ENCODE measurements at places on chromosomes 11 and 22.

DNA sequence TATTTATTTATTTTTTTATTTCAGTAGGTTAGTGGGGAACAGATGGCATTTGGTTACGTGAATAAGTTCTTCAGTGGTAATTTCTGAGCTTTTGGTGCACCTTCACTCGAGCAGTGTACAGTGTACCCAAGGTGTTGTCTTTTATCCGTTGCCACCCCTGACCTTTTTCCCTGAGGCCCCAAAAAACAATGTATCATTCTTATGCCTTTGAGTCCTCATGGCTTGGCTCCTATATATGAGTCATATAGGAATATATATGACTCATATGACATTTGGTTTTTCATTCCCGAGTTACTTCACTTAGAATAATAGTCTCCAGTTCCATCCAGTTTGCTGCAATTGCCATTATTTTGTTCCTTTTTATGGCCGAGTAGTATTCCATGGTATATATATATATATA is 763.9 kb downstream of the NTM start:
- DNase-seq, result no peak

GRCh38 chr22:48842583-48842945 is 985.1 kb downstream of the BRD1 start:
- DNase-seq, result no peak

- DNase-seq, result no peak
Observed at GRCh38 chr22:46402505-46402904, 67.0 kb downstream of the TRMU start.

GRCh38 chr11:128585498-128586238 is 1.7 kb downstream of the ETS1 start:
- DNase-seq, result no peak

- no peak for DNase-seq
Observed at GRCh38 chr11:126407101-126407521, 51.6 kb downstream of the ST3GAL4 start.

DNA sequence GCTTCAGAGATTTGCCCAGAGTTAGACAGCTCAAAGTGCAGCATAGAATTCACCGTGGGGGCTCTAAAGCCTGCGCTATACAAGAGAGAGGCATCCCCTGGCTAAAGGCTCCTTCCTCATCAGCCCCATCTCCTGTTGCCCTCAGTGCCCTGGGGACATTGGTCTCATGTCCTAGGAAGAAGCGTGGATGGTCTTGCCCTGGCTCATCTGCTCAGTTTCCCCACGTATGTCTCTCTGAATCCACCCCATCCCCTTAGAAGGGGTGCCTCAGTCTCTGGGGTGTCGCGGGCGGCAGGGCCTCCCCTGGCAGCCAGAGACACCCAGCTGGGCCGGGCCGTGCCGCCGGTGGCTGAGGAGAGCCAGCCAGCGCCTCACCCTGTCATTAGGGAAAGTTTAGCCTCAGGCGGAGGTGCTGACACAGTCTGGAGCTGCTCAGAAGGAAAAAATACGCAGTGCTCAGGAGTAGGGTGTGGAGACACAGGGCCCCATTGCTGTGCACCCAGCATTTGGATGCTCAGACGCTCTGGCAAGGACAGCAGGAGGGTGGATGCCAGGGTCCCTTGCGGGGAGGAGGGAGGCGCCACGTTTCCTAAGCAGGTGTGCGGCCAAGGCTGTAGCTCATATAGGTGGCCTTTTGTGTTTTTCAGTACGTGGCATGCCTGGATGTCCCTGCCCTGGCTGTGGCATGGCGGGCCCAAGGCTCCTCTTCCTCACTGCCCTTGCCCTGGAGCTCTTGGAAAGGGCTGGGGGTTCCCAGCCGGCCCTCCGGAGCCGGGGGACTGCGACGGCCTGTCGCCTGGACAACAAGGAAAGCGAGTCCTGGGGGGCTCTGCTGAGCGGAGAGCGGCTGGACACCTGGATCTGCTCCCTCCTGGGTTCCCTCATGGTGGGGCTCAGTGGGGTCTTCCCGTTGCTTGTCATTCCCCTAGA is 1.3 kb downstream of the SLC39A13 start:
- peak; percentile 36 for DNase-seq

DNA sequence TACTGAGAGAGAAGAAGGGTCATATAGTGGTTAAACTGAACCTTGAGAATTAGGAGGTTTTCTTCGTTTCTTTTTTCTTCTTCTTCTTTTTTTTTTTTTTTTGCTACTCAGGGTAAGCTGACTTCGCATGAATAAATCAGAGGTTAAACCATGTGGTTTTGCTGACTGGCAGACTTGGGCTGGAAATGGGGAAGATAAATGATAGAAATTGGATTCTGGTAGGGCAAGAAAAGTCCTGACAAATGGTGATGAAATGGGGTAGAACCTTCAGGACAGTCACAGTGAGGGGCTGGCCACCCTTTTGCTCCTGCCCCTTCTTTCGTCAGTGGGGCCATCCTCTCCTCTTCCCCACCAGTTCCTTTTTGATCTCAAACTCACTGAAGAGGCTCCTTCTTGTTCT is 1.6 kb upstream of the SWAP70 start:
- peak; percentile 81 for DNase-seq

GRCh38 chr11:34606326-34607120 is 14.4 kb upstream of the EHF start:
- no peak for DNase-seq

DNA sequence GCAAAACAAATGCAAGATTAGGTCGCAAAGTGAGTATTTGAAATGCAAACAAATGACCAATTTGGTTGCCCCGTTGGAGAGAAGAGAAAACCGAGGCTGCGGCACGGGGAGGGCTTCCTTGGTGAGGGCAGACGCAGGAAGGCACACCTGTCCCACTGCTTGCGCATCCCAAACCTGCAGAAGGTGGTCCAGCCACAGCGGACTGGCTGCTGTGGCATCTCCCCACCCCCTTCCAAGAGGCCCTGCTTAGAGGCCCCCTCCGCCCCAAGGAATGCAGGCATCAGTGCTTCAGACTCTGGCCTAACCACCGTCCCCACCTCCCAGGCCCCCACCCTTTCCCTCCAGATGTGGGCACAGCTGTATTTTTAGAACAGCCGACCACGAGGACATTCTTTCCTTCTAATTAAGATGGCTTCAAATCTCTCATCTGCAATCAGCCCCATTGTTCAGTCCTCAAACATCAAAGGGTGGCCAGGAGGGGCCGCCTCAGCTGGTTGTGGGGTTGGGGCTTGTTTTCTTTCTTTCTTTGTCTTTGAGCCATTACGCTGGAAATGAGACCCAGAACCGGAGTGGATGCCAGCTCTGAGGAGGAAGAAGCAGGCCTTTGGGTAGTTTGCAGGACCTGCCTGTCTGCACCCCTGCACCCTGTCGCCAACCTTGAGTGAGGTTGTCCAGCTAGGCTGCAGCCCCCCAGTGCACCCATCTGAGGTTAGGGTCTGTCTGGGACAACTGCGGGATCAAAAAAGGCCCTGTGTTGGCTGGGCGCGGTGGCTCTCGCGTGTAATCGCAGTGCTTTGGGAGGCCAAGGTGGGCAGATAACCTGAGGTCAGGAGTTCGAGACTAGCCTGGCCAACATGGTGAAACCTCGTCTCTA is 9.4 kb upstream of the DERL3 start:
- DNase-seq, result no peak

GRCh38 chr11:13344818-13345217 is 67.2 kb downstream of the BMAL1 start:
- DNase-seq, result no peak

- no peak for DNase-seq
Observed at GRCh38 chr11:1281326-1281973, 28.0 kb downstream of the TOLLIP start.

DNA sequence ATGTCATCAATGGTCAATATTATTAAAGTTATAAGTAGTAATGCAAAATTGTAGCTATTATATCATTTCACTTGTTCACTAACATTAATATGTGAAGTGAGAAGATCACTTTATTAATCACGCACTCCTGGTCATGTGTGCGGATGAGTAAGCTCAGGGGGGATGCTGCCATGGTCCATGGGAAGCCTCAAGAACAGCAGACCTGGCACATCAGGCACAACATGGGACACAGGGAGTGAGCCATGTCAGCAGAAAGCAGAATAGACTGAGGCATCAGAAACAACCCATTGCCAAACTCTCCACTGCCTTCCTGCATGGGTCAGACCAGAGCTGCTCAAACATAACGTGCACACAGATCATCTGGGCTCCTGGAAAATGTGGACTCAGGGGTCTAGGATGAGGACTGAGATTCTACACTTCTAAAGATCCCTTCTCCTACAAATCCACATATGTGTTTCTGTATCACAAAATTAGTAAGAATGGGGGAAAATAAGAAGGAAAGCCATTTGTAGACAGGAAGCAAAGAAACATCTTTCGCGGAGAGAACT is 63.8 kb upstream of the VPREB1 start:
- peak; percentile 67 for DNase-seq

GRCh38 chr11:36711104-36711825 is 113.2 kb upstream of the RAG2 start:
- DNase-seq, result no peak

- no peak for DNase-seq
Observed at GRCh38 chr11:46270684-46271083, 6.8 kb upstream of the CREB3L1 start.

DNA sequence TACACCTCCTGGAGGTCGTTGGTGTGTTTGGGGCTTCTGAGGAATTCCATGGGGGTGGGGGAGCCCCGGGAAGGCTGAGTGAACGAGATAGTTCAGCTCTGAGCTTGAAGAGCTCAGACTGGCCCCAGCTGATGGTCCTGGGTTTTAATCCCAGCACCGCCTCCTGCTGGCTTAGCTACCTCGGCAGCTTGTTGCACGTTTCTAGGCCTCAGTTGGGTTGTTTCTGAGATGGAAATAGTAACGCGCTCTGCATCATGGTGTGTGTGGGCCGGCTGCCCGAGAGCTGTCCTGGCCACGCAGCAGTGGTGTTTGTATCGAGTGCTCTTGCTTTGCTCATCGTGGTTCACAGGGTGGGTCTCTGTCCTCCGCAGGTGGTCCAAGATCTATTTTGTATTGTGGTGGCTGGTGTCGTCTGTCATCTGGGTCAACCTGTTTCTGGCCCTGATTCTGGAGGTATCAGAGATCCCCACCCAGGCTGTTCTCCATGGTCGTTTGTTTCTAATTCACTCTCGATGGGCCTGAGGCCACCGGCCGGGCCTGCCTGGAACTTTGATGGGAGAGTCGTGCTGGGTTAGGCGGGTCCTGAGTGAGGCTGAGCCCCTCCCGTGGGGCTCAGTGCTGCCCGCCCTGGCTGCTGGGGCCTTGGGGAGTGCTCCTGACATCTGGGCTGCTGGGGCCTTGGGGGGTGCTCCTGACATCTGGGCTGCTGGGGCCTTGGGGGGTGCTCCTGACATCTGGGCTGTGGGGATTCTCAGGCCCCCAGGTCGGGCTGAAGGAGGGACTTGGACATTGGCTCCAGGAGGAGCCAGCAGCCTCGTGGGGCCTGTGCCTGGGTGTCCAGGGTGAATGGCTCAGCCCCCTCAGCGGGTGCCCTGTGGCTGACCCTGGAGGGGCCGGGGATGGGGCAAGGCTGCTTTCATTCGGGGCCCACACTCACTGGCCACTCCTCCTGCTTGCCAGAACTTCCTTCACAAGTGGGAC is 37.7 kb downstream of the TPCN2 start:
- no peak for DNase-seq

- no peak for DNase-seq
Observed at GRCh38 chr22:37137903-37138665, 11.6 kb downstream of the IL2RB start.

DNA sequence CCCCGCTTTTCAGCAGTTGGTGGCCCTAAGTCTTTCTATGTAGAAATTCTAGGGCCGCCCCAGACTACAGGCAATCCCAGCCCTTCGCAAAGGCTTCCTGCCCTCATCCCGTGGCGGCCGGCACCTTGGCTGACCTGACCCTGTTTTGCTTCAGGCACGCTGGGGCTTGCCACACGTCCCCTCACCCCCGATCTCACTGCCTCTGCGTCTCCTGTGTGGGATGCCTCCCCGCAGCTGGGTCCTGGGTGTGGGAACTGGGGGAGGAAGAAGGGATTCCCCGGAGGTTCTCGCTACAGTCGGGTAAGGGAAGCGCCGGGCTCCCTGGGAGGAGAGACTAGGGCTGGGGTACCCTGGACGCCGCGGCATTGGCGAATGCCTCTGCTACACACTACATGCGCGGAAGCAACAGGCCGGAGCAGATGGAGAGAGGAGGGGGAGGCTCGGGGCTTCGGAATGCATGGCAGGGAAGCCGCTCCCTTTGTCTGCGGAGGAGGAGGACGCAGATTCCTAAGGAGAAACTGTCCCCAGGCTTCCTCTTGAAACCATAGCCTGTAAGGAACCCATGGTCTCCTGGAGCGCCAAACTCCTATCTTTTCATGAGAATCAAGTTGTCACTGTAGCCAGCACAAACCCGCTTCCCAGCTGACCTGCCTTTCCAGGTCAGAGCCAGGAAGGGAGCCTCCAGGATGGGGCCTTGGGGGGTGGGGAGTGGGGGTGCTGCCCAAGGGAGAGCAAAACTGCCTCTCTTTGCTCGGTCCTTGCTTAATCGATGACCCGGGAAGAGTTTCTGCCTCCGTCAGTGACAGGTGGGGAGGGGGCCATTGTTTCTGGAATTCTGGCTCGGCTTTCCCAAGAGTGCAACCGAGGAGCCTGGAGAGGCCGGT is 1.4 kb downstream of the DTX4 start:
- DNase-seq, result no peak

DNA sequence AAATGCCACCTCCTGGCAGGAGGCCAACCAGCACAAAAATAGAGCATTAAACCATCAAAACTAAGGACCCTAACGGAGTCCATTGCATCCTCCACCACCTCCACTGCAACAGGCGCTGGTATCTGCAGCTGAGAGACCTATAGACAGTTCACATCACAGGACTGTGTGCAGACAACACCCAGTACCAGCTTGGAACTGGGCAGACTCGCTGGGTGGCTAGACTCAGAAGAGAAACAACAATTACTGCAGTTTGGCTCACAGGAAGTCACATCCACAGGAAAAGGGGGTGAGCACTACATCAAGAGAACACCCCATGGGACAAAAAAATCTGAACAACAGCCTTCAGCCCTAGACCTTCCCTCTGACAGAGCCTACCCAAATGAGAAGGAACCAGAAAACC is 11.6 kb upstream of the TMEM45B start:
- DNase-seq, result no peak

DNA sequence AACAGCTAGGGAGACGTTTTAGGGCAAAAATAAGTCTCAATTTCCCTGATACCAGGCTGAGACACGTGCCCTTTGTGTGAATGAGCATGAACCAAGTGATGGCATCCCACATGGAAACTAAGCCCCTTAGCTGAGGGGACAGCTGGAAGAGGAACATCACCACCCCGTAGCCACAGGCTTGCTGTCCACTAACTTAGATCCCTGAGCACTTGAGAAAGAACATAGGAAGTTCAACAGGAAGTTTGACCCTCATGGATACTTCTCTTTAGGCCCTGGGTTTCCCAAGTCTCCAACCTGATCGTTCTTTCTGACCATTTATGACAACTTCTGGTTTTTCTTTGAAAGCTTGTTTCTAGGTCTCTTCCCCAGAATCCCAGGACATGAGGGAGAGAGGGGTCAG is 11.6 kb upstream of the CKAP5 start:
- no peak for DNase-seq

- peak; percentile 16 for DNase-seq
Observed at GRCh38 chr11:124285610-124286344, 28.0 kb downstream of the OR8D1 start.
